Esophagus mucosa (tissue), 1 donor: ENCODE measurements at places on chromosomes 11 and 22. TPM values are rescaled to one million over a fixed set of nuclear protein-coding genes. Genes with fewer than 3 reads are reported as not detected.

DNA sequence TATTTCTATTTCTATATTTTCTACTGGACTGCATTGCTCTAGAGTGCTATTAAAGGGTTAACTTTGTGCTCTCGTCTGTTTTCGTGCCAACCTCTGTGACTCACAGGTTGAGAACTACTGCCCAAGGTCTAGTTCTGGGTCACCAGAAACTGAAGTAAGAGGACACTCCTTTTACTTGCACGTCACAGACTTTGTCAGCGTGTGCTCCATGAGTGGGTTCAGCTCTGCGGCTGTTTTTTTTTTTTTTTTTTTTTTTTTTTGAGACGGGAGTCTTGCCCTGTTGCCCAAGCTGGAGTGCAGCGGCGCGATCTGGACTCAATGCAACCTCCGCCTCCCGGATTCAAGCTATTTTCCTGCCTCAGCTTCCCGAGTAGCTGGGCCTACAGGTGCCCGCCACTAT, 49.8 kb downstream of the CLMP start:
- peak; percentile 98 for ATAC-seq

DNA sequence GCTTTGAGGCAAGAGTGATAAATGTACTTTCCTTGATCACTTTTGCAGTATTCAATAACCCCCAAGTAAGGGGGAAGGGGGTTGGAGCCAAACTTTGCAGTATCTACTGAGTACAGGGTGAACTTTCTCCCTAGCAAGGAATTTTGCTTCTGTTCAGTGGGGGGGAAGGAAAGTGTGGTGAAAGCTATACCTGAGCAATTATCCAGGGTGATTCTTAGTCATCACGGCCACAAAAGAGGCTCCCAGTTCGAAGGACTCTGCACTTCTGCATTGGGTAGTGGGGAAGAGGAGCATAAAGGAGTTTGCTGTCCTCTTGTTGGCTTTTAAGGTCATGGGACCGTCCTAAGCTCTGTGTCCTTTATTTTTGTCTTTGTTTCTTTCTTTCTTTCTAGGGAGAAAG, 346.5 kb upstream of the SYN3 start:
- ATAC-seq, result no peak

DNA sequence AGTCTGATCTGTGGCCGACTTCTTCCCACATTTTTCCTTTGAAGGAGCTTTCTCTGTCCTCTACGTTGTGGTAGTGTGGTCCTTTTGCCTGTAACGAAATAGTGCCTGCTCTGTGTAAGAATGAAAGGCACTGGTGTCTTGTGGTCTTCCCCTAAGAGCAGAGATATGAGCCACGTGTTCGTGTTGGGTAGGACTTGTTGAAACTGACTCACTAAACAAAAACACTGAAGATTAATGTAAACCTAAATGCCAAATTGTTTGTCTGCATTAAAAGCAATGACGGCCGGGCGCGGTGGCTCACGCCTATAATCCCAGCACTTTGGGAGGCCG, 10.1 kb upstream of the RPS3 start:
- ATAC-seq, result no peak

DNA sequence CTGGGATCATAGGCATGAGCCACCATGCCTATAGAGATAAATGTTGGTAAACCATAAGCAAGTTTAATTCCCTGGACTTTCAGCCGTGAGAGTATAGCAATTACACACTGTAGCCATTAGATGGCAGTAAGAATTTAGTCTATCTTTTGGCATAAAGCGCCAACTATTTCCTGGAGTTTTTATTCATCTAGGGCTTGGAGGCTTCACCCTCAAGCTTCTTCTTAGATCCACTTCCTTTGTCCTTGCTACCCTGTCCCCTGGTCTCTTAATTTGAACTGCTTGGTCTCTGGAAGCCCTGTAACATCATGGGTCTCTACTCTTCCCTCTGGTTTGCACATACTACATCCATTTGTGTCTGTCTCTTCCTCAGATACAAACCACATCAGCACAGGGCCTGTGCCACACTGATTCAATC, 38.2 kb downstream of the OR10A6 start:
- ATAC-seq, result peak; percentile 76

DNA sequence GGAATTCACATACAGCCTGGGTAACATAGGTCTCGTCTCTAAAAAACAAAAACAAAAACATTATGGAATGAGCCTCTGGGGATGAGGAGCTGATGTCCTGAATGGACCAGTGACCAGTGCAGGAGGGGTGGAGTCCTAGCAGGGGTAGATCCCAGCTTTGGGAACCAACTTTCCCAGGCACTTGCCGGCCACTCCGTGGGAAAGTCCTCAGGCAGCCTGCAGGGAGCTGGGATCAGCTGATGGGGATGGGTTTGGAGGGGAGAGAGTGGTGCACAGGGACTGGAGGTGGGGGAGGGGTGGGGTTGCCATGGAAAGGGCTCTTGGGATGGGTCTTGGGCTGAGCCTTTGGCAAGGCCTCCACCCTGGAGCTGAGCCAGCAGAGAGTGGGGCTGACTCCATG, 19.1 kb downstream of the MGAT3 start:
- no peak for ATAC-seq

DNA sequence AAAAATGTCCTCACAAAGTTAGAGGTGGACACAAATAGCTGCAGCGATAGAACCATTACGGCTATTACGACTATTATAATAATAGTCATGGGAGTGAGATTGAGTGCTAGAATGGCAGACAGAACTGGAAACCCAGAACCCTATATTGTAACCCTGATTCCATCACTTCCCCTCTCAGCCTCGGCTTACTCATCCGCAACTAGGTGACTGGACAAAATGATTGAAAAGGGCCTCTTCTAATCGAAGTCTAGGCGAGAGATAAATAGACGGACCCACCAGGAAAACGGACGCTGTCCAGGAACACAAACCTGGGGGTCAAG, 629 bp downstream of the PSMA1 start:
- peak; percentile 19 for ATAC-seq

The ADM2 gene
- total RNA-seq, result 11.7 TPM

The KLHL35 gene
- 0.84 TPM for total RNA-seq
